Liver (tissue), 10 donors: ENCODE measurements at places on chromosomes 5 and 9.

- no peak for DNase-seq
Measured at GRCh38 chr5:158143081-158143480, 284.1 kb upstream of the CLINT1 start.

DNA sequence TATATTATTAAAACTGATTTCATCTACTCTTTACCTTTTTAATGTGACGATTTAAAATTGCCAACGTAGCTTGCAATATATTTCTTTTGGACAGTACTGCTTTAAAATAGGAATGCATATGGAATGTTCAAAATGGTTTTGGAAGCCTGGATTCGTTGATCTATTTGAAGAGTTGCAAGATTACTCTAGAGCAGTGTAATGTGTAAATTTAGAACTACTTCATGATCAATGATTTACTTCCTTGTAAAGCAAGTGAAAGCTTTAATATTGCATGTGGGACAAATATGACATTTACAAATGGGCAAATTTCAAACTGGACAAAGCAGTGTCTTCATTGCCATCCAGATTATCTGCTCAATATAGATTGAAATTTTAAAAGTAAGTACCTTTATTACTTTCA lies 38.3 kb downstream of the PARP8 start:
- no peak for DNase-seq

- DNase-seq, result no peak
Measured at GRCh38 chr9:134400283-134400682, 74.0 kb downstream of the RXRA start.

- no peak for DNase-seq
Measured at GRCh38 chr5:53359916-53360517, 120.4 kb upstream of the FST start.

GRCh38 chr5:134018154-134018985 lies 13.6 kb upstream of the VDAC1 start:
- DNase-seq, result peak; percentile 55

GRCh38 chr5:77239126-77239741 lies 28.8 kb downstream of the PDE8B start:
- no peak for DNase-seq

GRCh38 chr5:61256474-61256873 lies 75.6 kb upstream of the ZSWIM6 start:
- DNase-seq, result no peak

DNA sequence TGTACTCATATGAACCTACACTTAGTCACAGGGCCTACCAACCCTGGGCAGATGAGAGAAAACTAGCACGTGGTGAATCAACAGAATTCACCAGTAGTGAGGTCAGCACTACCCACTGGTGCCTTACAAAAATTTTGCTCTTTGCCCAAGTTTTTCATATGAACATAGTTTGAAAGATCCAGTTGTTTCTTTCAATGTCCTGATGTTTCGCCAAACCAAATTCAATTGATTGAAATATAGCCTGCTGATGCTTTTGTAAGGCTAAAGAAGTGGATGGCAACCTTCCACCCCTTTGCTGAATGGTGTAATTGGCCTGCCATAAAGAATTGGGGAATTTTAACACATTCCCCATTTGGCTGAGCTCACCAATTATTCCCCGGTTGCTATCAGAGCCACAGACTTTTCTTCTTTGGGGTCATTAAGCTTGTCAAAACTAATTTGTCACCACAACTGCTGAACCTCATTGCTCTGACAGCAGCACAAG lies 339.2 kb downstream of the GLIS3 start:
- no peak for DNase-seq

- no peak for DNase-seq
Measured at GRCh38 chr5:119341452-119342349, 14.1 kb upstream of the TNFAIP8 start.

- DNase-seq, result no peak
Measured at GRCh38 chr5:158409507-158409906, 550.6 kb upstream of the CLINT1 start.

DNA sequence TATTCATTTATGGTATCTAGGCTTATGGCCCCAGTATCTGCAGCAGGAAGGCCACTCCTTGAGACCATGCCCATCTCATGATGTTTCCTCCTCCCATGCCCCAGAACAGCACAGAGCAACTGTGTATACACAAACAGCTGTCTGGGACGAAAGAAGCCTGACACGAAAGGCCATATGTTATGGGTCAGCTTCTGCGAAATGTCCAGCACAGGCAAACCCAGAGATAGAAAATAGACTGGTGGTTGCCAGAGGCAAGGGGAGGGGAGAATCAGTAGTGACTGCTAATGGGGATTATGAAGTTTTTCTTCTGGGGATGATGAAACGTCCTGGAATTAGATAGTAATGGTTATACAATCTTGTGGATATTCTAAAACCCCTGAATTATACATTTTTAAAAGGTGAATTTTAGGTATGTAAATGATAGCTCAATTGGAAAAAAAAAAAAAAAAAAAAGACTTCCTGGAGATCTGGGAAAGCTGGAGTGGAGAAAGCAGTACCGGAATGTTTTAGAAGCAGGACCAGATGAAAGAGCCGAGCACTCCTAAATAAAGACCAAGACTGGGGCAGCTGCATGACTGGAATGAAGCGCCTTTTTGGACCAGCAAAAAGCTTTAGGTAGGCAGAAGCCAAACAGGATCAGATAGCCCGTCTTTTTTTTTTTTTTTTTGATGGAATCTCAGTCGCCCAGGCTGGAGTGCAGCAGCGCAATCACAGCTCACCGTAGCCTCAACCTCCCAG lies 29.2 kb downstream of the PCDHGC5 start:
- no peak for DNase-seq

GRCh38 chr5:138064526-138064925 lies 19.3 kb upstream of the WNT8A start:
- no peak for DNase-seq

GRCh38 chr5:31217446-31217845 lies 24.0 kb downstream of the CDH6 start:
- DNase-seq, result no peak

GRCh38 chr5:78908173-78909061 lies 76.7 kb downstream of the ARSB start:
- DNase-seq, result no peak

- no peak for DNase-seq
Measured at GRCh38 chr5:124888622-124889485, 142.4 kb upstream of the ZNF608 start.

- DNase-seq, result no peak
Measured at GRCh38 chr9:137037483-137037882, 5.6 kb upstream of the FUT7 start.

DNA sequence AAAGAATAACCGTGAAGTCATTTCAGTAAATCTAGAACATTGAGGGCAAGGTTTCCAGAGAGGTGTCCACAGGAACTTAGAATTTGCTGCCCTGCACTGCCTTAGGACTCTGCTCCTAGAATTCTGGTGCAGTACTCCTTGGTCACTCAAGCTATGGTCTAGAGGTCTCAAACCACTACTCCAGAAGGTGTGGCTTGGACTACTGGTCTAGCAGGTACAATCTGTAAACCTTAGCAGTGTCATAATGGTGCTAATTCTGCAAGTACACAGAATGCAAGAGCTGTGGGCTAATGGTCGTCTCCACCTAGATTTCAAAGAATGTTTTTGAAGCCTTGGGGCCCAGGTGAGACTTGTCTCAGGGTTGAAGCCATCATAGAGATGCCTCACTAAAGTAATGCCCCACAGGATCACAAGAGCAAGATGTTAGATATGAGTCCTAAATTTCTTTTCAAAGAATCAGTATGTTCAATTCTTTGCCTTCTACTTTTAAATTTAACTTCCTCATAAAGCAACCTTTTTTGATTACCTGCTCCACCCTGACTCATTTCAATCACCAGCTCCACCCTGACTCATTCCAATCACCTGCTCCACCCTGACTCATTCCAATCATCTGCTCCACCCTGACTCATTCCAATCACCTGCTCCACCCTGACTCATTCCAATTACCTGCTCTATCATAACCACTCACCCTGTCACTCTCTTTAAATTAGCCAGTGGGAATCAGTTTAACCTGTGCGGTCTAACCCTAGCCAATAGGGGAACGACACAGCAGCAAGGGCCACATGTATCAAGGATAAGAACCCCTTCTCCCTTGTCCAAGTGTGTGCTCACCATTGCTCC lies 1111.8 kb upstream of the ACO1 start:
- no peak for DNase-seq

GRCh38 chr5:119328753-119329602 lies 26.8 kb upstream of the TNFAIP8 start:
- DNase-seq, result no peak

DNA sequence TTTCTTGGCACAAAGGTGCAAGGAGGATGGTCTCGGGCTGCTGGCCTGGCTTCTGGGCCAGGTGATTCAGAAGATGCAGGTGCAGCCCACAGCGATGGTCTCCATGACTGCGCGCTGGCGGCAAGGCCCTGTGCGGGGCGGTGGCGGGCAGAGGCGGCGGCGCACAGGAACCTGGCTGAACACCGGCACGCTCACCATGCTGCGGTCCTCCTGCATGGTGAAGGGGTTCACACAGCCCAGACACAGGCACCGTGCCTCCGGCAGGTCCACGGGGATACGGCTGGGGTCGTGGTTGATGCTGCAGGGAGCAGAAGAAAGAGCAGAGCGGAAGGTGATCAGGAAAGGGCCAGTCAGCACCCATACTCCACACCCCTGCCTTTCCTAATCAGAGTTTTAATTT lies 4.8 kb downstream of the IL17B start:
- DNase-seq, result no peak

DNA sequence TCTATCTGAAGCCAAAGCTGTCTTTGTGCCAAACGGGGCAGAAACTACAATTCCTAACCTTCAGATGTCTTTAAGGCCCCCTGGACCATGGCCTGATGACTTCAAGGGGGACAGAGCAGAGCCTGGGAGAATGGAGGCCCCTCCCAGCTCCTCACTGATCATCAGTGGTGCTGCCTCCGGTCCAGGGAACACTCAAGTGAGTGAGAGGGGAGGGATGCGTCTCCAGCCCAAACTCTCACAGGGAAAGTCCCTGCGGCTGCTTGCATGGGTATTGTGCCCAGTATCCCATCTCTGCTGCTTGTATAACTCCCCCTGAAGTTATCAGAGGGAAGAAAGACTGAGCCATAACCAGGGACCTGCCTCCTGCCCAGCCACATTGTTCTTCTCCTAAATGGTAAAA lies 231.5 kb upstream of the PANK3 start:
- DNase-seq, result no peak

DNA sequence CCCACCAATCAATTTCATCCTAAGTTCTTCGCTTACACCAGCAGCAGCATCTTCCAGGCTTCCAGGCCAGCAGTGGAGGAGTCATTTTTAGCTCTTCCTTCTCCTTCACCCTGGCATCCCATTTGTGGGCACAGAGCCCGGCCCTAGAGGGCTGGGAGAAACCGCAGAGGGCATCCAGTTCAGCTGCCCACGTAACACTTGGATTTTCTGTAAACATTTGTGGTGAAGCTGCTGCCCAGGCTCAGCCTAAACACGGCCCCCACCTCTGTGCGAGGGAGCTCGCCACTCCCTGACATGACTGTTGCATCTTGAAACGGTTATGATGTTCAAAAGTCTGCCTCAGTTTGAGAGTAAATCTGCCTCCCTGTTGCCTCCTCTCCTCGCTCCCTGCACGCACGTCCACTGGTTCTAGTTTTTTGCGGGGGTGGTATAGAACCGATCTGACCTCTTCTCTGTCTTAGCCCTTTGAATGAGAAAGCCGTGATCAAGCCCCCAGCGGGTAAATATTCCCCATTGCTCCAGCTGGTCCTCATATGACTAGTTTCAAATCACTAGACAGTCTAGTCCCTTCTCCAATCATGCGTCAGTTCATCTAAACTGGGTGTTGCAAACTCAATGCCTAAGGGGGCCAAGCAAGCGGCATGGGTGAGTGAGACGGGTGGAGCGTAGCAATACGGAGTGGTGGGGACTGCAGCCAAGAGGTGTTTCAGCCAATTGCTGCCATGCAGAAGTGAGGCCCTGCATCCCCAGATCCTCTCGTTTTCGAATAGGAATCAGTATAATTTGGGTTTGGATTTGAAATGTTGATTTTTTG lies 34.9 kb upstream of the N4BP3 start:
- DNase-seq, result no peak

DNA sequence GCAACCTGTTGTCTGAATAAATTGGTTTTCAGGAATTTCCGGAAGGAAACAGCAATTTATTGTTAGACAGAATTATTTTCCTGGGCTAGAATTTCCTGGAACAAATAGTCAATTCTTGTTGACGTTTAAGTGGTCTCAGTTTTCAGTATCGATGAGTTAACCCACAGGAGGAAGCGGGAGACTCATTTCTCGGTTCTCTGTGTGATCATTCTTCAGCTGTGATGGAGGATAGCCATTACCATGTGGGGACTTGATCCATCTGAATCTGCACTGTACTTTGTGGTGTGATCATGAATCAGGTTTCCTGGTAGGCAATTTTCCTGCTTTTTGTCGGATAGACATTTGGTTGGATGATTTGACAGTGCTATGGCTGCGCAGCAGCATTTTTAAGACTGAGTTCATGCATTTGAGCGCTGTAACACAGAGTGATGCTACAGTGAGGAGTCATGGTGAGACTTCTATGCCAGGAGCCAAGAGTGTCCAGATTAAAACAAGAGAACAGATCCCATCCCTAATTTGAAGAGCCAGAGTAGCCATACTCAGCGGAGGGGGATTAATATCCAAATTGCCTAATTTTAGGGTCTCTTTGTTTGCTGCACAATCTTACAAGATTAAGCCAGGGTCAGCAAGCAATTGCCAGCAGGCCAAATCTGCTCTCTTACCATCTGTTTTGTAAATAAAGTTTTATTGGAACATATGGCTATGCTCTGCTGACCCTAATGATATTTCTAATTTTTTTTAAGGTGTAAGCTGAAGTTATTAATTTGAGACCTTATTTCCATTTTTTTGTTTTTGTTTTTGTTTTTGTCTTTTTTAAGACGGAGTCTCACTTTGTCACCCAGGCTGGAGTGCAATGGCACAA lies 355.9 kb downstream of the RAB3C start:
- no peak for DNase-seq

GRCh38 chr9:4464911-4465513 lies 25.3 kb upstream of the SLC1A1 start:
- DNase-seq, result no peak

DNA sequence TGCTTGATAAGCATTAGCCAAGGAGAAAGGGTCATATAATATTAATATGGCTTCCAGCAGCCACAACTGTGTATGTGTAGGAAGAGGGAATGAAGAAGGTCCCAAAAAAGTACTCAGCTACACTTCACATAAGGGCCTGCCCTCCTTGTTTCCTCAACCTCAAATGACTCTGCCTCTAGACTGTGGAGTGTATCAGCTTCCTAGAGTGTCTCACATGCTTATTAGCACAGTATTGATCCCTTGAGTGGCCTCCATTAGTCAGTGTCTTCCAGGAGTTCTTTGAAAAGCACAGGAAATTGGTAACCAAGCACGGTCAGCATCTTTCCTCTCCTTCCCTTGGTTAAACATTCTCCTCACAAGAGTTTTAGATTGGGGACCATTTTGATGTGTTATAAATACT lies 190.4 kb upstream of the ATP10B start:
- no peak for DNase-seq

- DNase-seq, result no peak
Measured at GRCh38 chr5:66551338-66551737, 44.9 kb upstream of the MAST4 start.
